ENCODE measurements at places on chromosomes 2 and 18.

DNA sequence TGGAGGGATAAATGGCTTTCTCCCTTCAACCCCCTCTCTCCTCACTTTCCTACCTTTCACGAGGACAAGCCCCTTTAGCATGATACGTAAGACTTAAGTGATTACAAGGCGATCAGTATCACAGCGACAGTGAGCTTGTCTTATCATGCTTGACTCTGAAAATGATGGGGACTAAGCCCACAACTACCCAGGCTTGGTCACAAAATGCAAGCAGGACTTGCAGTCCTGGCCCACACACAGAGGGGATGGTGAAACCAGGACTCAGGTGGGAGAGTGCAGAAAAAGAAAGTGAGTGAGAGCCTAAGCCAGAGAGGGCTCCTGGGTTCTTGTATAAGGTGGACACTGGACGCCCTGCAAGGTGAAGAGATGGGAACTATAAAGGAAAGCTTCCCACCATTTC is 95.7 kb upstream of the ARL4C start:
- no peak for DNase-seq

DNA sequence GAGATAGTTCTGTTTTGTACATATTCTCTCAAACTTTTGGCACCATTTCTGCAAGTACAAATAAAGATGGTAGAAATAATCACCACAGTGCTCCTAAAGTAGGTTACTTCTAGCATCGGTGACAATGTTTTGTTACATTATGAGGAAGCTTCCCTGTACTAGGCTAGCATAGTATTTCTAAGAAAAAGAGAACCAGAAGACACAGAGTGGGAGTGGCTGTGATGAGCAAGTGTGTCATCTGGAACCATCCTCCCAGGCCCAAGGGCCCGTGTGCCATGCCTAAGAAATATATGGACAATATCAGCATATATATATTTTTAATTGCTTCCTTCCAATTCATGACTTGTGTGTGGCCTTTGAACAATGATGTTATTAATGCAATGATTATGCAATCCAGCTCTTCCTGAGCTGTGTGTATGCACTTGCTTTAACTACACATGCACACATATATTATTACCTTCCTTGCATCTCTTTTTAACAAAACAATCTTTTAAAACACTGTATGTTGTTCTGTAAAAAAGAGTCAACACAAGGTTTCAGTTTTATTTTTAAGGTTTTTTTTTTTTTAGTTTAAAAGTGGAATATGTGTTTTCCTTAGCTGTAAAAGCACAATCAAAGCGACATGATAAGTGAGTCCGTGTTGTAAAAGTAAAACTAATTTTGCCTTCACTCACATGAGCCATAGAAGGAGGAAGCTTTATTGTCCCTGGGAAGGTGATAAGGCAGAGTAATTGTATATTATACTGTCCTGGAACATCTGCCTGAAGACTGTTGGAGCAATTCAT is 303.9 kb downstream of the ZNF407 start:
- DNase-seq, result no peak

DNA sequence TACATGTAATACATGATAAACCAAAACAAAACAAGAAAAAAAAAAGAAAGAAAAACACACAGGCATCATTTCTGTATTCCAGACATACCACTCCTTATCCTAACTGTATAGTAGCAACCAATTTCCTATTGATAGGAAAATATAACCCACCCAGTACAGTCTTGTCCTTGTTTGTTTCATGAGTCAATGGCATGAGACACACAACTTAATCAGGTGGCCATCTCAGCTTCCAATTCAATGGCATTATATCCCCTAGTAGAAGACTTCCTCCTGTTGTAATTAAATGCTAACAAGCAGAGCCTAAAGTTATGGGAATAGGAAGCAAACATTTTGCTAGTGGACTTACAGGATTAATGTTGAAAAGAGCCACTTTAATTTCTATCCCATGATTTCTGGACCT is 121.0 kb upstream of the NOL4 start:
- DNase-seq, result no peak

- DNase-seq, result no peak
Observed at GRCh38 chr2:149082735-149083134, 44.2 kb downstream of the LYPD6B start.

- peak; percentile 36 for DNase-seq
Observed at GRCh38 chr2:200306196-200306930, at the start of gene SPATS2L. SPATS2L (plus strand) TSS chr2:200306693; CDS start chr2:200389245, 82,552 bp downstream.

DNA sequence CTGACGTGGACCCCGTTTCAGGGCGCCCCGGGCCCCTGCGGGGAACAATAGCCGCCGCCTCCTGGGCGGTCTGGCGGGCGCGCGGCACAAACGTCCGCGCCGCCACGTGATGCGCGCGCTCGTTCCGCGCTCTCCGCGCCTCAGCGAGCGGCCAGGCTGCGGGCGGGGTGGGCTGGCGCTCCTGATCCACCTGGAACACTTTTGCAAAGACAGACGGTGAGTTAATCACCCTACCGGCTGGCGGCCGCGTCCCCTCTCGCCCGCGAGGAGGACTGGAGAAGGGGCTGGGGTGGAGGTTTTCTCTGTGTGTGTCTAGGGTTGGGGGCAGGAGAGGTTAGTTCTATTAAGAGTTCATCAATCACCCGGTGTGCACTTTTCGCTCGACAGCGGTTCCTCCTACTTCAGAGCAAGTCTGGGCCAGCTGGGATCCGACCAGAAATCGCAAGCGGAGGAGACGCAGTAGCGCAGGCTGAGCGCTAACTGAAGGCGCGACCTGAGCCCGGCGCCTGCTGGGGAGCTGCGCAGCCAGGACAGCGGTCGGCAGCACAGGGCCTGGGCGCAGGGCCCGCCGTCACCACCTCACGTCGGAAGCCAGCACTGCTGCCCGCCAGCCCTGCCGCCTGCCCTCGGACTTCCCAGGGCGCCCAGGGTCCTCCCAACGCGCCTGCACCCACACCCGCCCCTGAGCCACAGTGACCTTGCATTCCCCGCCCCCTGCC is 10.3 kb upstream of the HOXD1 start:
- no peak for DNase-seq

- DNase-seq, result no peak
Observed at GRCh38 chr2:7502336-7502735, 585.1 kb downstream of the RNF144A start.

DNA sequence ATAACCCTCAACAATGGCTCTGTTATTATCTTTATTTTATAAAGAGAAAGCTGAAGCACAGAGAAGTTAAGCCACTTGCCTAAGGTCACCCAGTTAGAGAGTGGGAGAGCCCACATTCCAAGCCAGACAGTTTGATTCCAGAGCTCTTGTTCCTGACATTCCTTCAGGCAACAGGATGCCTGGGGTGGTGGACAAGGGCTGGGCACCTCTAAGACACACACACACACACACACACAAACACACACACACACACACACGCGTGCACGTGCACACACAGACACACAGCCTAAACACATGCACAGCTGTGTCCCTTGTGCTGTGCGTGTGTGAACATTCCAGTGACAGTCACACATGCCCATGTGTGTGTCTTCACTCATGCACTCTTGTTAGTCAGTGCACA is 26.4 kb downstream of the CELF4 start:
- DNase-seq, result no peak

DNA sequence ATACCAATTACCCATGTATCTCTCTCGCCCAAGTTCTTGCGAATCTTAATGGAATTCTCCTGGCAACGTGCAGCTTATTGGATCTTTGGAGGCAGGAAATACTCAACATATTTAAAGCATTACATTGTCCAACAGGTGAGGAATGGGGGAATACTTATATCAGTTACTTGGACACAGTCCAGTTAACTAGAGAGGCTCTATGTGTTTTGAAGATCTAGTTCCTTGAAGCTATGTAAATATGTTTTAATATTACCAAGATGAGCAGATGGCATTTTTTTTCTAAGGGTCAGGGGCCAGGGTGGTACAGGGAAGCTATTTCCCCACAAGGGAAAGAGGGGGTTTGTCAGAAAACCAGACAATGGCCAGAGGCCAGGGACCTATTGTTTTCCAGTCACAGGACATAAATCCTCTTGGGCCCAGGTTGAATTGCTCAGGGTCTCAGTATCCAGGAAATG is 26.8 kb upstream of the MC5R start:
- DNase-seq, result no peak

GRCh38 chr2:70995426-70995729 is 705 bp upstream of the TEX261 start:
- peak; percentile 38 for DNase-seq

DNA sequence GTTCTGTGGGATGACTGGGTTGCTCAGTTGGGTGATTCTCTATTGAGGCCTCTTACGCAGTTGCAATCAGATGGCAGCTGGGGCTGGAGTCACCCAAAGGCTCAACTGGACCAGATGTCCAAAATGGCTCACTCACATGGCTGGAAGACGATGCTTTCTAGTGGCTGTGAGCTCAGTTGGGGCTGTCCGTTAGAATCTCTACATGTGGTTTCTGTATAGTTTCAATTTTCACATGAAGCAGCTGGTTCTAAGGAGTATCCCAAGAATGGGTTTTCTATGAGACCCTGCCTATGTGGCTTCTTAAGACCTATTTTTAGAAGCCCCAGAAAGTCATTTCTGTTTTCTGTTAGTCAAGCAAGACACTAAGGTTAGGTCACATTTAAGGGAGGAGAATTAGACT is 4.4 kb downstream of the XRCC5 start:
- DNase-seq, result no peak

DNA sequence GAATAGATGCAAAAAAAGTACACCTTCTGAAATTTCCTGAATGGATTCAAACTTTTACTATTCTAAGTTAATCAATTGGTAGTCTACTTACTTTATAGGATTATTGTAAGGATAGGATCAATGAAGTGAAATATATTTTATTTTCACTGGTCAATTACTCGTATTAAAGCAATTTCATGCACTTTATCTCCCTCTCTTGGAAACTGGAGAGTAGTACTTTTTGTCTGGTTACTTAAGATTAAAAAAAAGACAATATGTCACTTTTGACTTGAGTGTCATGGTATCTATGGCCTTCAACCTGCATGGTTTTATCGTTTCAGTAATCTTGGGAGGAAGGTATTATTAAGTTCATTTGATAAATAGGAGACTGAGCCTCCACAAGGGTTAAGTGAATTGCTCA is 1.0 kb upstream of the KYNU start:
- DNase-seq, result no peak

- DNase-seq, result no peak
Observed at GRCh38 chr2:154707994-154708575, 9.6 kb downstream of the KCNJ3 start.

DNA sequence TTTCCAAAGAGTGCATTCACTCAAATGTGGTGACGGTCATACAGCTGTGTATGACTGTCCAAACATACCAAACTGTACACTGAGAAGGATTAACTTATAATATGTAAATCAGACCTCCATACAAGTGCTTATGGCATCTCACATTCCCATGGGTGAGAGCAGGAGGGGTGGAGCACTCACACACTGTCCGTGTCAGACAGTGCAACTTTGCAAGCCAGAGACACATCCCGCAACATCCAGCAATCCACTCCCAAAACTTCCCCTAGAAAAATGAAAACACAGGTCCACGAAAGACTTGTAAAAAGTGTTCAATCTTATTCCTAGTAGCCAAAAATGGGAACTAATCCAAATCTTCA is 36.4 kb downstream of the FAM168B start:
- DNase-seq, result no peak

GRCh38 chr2:76851000-76851399 is 671.2 kb downstream of the LRRTM4 start:
- no peak for DNase-seq

GRCh38 chr2:218075975-218076811 is 7.1 kb downstream of the RUFY4 start:
- no peak for DNase-seq

GRCh38 chr2:32702303-32703064 is 74.6 kb downstream of the TTC27 start:
- DNase-seq, result no peak

All from activated T-cell treated with anti-CD3 and anti-CD28 coated beads for 4 hours (primary cell).